NCI-H1436 (cell line): ENCODE measurements at places on chromosomes 3 and 15.

DNA sequence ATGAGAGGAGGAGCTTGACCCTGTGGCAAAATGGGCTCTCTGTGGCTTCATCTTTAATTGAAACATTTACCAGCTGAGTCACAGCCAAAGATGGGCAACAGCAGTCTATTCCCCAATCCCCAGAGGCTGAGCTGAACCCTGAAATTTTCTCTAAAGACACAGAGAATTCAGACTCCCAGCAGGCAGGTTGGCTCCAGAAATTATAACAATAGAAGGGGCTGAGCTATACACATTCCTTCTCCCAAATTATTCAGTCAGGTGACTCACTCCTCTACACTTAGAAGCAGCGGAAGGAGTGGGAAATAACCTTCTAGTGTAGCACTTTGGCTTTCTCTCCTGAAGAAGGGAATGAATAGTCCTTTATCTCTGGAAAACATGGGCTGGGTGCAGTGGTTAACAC is 264.3 kb upstream of the ARHGEF26 start:
- DNase-seq: no peak

DNA sequence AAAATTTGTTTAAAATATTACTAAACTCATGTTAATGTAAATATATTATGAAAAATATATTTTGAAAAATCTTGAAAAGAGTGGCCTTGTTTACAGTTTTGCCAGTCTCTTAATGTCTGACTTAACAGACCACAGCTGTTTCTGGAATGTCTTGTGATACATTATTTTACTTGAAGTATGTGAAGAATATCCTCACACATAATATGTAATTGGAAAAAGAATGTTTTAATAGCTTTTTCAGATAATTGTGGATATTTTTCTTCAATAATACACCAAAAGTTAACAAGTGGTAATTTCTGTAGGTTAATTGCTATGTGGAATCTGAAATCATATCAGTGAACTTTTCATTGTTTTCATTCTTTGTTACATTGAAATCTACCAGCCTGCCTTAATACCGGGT is 101.3 kb downstream of the UBE2E2 start:
- no peak for DNase-seq

GRCh38 chr3:146218880-146219866 is 31.7 kb downstream of the PLSCR4 start:
- peak; percentile 53 for DNase-seq

DNA sequence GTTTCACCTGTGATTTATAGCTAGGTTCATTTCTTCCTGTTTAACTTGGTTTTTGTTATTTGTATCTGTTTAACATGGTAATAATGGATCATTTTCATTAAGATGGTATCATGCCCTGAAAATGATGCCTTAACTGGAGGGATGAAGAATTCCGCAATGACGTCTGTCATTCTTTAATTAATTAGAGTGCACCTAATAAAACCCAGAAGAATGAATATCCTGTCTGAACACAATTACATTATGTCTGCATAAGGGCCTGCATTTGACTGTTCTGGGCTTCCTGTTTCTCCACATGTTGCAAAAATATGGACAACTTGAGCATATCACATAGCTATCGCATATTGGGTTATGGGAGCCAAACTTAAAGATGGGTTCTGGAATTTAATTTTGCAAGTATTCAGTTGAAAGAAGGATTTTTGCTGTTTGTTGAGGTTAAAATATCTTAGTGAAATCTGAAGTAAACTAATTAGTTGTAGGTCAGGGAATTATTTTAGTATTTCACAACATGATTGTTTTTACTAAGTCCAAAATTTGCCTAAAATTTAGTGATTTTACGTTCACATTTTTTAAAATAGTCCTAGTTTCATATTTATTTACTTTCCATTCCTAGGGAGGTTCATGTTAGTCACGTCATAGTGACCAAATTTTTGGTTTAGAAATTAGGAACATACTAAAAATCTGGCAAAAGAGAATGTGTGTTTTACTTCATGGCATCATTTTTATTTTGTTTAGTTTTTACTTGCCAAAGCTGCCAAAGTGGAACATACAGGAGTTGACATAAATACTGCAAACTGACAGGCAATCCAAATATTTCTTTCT is 321.0 kb upstream of the TGFBR2 start:
- DNase-seq: no peak

DNA sequence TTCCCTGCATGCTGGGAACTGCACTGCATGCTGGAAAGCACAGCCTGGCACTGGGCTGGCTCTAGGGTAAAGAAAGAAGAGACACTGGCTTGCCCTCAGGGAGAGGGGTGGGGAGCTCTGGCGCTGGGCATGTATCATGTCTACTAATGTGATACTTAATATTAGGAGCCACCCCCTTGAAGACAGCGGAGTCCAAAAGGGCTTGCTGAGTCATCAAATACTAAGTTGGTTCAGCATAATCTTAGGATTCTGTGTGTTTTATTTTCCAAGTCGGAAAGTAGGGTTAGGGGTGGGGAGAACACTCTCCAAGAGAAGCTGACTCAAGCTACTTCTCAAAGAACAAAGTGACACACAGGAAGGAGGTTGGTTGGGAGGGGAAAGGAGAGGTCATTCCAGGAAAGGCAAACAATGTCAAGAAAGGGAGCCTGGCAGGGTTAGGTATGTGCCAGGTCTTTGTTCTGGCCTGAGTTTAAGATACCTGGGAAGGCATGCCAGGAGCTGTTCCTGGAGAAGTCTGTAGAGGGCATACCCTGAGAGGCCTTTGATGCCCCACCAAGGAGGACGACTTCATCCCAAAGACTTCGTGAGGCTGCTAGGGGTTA is 237.8 kb upstream of the NR2E3 start:
- DNase-seq: no peak

GRCh38 chr3:114496874-114497273 is 203.0 kb downstream of the TIGIT start:
- no peak for DNase-seq

DNA sequence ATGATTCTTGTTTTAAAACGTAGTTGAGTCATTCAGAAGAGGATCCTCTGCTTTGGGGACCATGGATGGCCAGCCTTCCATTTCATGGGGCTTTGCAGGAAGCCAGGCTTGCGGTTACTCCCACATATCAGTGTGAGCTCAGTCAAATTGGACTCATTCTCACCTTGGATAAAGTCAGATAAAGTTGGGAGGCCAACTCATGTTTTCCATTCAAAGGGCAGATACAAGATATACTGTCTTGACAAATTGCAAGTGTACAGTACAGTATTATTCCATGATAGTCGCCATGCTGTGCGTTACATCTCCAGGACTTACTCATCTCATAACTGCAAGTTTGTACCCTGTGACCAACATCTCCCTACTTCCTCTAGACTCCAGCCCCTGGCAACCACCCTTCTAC is 25.5 kb upstream of the B3GNT5 start:
- no peak for DNase-seq

- no peak for DNase-seq
Measured at GRCh38 chr3:30241721-30242120, 364.7 kb upstream of the TGFBR2 start.

- DNase-seq: no peak
Measured at GRCh38 chr3:102170545-102170944, 264.3 kb upstream of the ZPLD1 start.

GRCh38 chr3:48656061-48656840 is 6.4 kb downstream of the CELSR3 start:
- DNase-seq: no peak

GRCh38 chr3:52330194-52330805 is 14.2 kb downstream of the DNAH1 start:
- DNase-seq: no peak

DNA sequence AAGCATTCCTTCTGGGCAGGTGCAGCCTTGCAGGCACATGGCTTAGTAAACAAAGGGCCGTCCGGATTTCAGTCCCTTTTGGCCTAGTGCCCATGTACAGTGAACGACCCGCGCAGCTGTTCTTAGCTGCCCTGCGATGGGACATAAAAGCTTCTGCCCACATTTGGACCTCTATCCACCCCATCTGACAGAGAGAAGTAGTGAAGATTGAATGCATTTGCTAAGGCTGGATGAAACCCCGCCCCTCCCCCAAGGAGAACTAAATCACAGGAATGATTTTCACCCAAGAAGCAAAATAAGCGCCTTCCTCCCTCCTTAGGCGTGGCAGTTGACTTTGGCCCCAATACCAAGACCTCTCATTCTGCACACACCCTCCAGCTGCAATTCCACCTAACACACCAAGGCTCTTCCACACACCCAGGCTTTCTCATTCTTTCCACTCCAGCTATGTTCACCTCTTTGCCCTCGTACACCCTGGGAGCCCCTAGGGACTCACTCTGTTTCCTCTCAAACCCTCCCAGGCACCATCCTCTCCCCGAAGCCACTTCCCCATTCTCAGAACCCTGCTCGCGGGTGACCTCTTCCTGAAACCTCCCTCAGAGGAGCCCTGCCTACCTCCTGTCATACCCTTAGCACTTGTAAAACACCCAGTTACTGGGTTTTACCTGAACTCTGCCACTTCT is 14.1 kb upstream of the HRH1 start:
- no peak for DNase-seq

DNA sequence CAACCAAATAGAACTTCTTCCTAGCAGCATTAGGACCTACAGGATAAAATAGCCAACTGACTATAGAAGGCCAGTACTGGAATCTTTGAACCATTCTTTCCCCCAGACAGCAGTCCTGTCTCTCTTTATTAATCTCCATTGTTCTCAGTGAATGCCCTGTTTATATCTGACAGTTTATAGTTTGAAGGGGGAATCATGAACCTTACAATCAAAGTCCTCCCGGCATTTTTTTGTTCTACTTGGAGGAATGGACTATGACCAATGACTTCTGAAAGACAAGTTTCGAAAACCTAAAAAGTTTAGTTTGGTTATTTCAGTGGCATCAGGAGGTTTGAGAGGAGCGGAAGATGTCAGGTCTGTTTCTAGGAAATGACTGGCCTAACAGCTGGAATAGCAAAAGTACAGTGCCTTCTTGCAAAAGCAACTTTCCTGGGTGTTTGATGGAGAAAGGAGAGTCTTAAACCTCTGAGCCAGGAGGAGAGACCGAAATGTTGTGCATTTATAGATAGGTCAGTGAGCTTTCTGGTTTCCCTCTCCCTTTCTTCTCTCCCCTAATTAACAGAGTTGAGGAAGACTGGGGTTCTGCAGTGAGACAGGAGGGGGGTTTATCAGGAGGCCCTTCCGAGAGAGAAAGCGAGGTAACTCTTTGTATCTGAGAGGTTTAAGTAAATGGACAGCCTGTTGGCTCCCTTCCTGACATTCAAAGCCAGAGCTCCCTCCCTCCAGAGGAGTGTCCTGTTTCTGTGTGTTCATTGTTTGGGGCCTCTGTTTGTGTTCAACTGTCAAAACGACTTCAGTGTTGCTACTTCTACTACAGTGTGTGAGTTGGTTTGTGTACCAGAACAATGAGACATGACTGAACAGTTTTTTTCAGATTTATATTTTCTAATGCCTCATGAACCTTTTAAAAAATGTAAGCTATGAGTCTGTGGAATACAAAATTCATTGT is 383.0 kb upstream of the RARB start:
- DNase-seq: no peak

- no peak for DNase-seq
Measured at GRCh38 chr3:40940651-40941050, 258.7 kb upstream of the CTNNB1 start.

GRCh38 chr15:69756440-69756839 is 303.8 kb downstream of the RPLP1 start:
- DNase-seq: no peak

DNA sequence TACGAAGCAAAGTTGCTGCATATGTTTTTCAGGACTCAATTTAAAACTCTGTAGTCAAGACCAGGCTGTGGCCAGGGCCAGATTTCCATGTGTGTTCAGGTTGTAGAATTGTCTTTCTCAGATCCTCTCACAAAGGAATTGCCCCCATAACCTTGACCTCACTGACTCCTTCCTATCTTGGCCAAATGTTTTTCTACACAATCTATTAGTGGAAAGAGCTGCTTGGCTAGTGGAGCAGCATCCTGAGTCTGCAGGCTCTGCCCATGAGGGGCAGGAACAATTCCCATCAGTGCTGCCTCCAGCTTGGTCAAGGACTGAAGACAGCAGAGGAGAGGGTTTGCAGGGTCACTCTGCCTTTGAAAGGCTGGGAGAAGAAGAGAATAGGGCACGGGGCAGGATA is 6.9 kb upstream of the TBC1D21 start:
- no peak for DNase-seq

DNA sequence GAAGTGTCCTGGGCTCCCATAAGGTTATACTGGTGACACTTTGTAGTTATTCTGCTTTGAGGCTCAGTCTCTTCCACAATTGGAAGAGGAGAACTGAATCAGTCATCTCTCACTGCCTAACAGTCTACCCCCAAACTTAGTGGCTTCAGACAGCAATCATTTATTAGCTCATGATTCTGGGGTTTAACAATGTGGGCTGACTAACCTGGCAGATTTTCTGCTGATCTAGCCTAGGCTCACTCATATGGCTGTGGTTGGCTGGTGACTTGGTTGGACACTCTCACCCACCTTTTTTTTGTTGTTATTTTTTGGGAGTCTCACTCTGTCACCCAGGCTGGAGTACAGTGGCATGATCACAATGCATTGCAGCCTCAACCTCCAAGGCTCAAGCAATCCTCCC is 7.1 kb downstream of the GPD1L start:
- no peak for DNase-seq

DNA sequence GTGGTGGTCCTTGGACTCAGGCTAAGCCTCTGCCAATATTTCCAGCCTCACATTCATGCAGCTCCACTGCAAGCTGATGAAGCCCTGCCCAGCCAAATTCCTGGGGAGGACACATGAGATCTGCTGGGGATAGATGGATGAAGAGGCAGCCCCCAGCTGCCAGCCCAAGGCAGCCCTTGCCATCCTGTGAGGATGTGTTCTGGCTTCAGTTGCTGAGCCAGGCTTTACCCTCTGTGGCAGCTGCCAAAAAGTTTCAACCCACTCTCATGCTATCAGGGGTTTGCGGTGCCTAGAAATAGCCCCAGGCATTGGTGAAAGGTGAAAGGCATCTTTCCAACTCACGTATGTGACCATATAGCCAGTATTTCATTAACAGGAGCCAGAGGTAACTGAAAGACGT is 37.6 kb downstream of the C2CD4A start:
- DNase-seq: no peak

GRCh38 chr15:52695154-52695553 is 16.0 kb upstream of the ATOSA start:
- no peak for DNase-seq

- no peak for DNase-seq
Measured at GRCh38 chr3:144921710-144922109, 950.1 kb downstream of the DIPK2A start.
